ENCODE measurements at places on chromosomes 16 and 17. TPM values are rescaled to one million over a fixed set of nuclear protein-coding genes. Genes with fewer than 3 reads are reported as not detected.
A peak's percentile ranks its signal among the peaks of the same experiment; 100 is the strongest.

DNA sequence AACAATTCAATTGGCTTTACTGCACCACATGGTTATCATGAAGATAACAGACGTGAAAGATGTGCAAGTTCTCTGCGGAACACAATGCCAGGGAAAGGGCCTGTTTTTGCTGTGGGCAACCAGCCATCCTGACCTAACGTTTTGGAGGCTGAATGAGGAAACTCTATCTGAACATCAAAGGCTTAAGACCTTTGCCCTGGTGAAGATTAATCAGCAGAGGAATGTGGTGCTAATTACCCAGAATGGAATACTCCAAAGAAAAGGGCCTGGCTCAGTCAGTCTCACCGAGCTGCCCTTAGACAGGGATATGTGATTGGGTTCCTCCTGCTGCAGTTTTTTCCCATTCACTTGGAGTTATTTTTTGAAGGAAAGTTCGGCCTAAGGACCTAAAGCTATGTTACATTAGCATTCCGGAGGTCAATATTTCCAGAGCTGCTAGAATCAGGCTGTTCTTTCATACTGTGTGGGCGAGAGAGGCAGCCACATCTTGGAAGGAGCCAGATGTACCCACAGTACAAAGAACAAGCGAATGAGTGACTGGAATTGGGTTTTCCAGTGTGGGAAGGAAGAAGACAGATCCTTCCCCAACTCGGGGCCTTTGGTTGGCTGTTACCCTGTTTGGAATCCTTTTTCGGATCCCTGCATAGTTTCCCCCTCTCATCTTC is 15.5 kb downstream of the ASIC2 start:
- H3K4me1 ChIP-seq, result no peaks in the 10 kb centered on the region
- H3K27me3 ChIP-seq, result no peaks in the 10 kb centered on the region
- H3K36me3 ChIP-seq, result no peaks in the 10 kb centered on the region

DNA sequence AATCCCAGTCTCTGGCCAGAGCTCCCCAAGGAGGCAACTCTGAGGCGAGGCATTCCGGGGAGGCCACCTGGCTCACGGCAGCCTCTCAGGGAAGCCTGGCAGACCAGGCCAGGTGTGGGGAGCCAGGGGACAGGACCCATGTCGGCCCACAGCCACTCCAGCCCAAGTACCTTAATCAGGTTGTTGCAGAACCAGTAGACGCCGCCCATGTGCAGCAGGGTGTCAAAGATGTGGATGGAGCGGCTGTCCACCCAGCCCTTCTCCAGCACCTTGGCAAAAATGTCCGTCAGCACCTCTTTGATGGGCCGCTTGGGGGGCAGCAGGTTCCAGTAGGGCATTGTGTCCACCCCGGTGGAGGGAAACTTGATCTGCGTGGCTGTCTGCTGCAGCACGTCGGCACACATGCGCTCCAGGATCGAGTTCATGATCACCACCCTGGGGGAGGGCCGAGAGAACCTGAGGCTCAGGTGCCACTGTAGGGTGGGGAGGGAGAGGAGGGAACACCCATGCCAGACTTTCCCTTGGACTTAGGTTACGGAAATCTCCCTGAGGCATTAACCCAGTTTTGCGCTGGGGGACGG is 7.8 kb downstream of the CSF3 start:
- peak overlapping the region; percentile 87 for H3K27ac ChIP-seq
- H3K4me3 ChIP-seq, result no peak overlapping the region
- peaks cover 71% of the 10 kb centered on the region for H3K4me1 ChIP-seq
- peak; percentile 80 for DNase-seq
- no peaks in the 10 kb centered on the region for H3K27me3 ChIP-seq

Gene TEX19
- not detected for total RNA-seq

- no peak overlapping the region for H3K27ac ChIP-seq
- no peak for DNase-seq
- H3K4me3 ChIP-seq, result no peak overlapping the region
- H3K4me1 ChIP-seq, result no peaks in the 10 kb centered on the region
Measured at GRCh38 chr17:60106340-60107059, 27.8 kb upstream of the HEATR6 start.

GRCh38 chr17:2419486-2419885 is 18.6 kb upstream of the MNT start:
- H3K27ac ChIP-seq, result no peak overlapping the region
- H3K36me3 ChIP-seq, result peaks cover 10% of the 10 kb centered on the region
- no peaks in the 10 kb centered on the region for H3K27me3 ChIP-seq
- H3K4me1 ChIP-seq, result no peaks in the 10 kb centered on the region

- H3K4me1 ChIP-seq, result no peaks in the 10 kb centered on the region
- no peak overlapping the region for H3K4me3 ChIP-seq
- DNase-seq, result no peak
- H3K27ac ChIP-seq, result no peak overlapping the region
- no peaks in the 10 kb centered on the region for H3K27me3 ChIP-seq
Measured at GRCh38 chr16:80776856-80777255, 27.5 kb downstream of the CDYL2 start.

DNA sequence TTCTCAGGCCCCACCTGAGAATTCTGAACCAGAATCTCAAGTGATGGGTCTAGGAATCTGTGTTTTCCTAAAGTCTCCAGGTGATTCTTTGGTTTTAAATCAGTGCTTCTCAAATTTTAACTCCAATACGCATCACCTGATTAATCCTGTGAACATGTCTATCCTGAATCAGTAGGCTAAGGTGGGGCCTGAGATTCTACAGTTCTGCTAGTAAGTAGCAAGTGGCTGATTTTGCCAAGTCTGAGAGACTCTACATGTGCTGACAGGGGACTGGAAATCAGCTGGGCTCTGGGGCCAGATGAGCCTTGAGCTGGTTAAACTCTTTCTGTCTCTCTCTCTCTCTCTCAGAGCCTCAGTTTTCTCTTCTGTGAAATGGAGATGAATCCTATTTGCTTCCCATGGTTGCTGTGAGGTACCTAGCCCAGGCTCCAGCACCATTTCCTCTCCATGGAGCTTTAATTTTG is 9.0 kb downstream of the CCR7 start:
- peaks cover 46% of the 10 kb centered on the region for H3K4me1 ChIP-seq
- no peaks in the 10 kb centered on the region for H3K27me3 ChIP-seq
- H3K27ac ChIP-seq, result peak overlapping the region; percentile 38
- DNase-seq, result no peak
- no peaks in the 10 kb centered on the region for H3K36me3 ChIP-seq
- H3K4me3 ChIP-seq, result no peak overlapping the region

Gene PLA2G15
- total RNA-seq, result 39.9 TPM

DNA sequence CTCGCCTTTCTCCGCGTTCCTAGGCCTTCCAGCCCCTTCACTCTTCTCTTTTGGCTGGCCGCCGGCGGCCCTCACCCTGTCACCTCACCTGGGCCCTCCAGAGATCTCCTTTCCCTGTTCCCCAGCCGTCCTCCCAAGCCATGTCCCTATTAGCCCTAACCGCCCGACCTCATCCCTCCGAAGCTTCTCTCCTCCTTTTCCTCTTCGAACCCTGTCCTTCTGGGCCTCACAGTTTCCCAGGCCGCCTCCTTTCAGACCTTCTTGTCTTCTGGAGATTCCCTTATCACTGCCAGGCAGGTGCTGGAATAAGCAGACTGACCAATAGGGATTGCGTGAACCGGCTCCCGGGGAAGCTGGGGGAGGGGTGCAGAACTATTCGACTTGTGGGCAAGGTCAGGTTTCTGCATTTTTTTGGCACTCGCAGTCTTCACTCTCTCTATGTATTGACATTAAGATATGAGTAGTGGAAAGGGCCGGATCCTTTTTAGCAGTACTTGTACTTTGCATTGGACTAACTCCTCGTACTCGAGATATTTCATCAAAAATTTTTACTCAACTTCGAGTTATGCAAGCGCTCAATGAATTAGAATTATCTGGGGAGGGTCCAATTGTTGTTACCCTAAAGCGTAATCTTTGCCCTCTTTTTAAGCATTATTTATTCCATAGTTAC is 690 bp downstream of the RHOT1 start:
- peak overlapping the region; percentile 85 for H3K4me3 ChIP-seq
- H3K36me3 ChIP-seq, result no peaks in the 10 kb centered on the region
- H3K27ac ChIP-seq, result peak overlapping the region; percentile 96
- no peaks in the 10 kb centered on the region for H3K27me3 ChIP-seq

- H3K4me3 ChIP-seq, result no peak within 1 kb of the TSS
- peaks cover 20% of the 10 kb centered on the region for H3K4me1 ChIP-seq
- peaks cover 16% of the 10 kb centered on the region for H3K27me3 ChIP-seq
- H3K36me3 ChIP-seq, result no peaks in the 10 kb centered on the region
Measured at GRCh38 chr16:89575247-89576152, at the start of gene CPNE7. TSS of gene CPNE7 (plus strand) at chr16:89575758. CDS start at chr16:89575898, 140 bp downstream.

DNA sequence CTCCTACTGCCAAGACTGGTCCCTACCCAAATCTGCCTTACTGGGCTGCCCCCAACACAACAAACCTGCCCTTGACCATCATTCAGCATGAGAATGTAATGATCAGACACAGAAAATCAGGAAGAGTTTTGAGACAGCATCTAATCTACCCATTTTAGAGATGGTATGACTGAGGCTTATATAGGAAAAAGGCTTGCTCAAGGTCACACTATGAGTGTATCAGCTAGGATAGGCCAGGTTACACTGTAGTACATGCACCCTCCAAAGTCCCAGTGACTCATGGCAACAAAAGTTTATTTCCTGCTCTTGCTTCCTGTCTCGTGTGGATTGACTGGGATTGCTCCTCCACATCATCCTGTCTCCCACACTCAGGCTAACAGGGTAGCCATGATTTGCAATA is 27.9 kb downstream of the NLRC5 start:
- no peaks in the 10 kb centered on the region for H3K4me1 ChIP-seq
- no peak for DNase-seq
- H3K36me3 ChIP-seq, result peaks cover 10% of the 10 kb centered on the region
- no peaks in the 10 kb centered on the region for H3K27me3 ChIP-seq

Measured in thyroid gland (tissue), 4 donors.